H1 (cell line): ENCODE measurements at places on chromosomes 12 and 14. TPM values are rescaled to one million over a fixed set of nuclear protein-coding genes. Genes with fewer than 3 reads are reported as not detected.

SMCO3 gene
- not detected in 2 replicates for total RNA-seq

AP1G2 gene
- total RNA-seq: 70.1 and 70.9 TPM in 2 replicates

PLEKHD1 gene
- total RNA-seq: 0.48 and 0.67 TPM in 2 replicates

RNU4-1 gene
- total RNA-seq: 1,424 and 1,786 TPM in 2 replicates

OTX2 gene
- 33.9 and 37.6 TPM in 2 replicates for total RNA-seq

ANKRD33 gene
- total RNA-seq: 0.19 and 0.41 TPM in 2 replicates

TDP1 gene
- total RNA-seq: 58.1 and 69.9 TPM in 2 replicates

UTP20 gene
- total RNA-seq: 43.7 and 48.4 TPM in 2 replicates

DNA sequence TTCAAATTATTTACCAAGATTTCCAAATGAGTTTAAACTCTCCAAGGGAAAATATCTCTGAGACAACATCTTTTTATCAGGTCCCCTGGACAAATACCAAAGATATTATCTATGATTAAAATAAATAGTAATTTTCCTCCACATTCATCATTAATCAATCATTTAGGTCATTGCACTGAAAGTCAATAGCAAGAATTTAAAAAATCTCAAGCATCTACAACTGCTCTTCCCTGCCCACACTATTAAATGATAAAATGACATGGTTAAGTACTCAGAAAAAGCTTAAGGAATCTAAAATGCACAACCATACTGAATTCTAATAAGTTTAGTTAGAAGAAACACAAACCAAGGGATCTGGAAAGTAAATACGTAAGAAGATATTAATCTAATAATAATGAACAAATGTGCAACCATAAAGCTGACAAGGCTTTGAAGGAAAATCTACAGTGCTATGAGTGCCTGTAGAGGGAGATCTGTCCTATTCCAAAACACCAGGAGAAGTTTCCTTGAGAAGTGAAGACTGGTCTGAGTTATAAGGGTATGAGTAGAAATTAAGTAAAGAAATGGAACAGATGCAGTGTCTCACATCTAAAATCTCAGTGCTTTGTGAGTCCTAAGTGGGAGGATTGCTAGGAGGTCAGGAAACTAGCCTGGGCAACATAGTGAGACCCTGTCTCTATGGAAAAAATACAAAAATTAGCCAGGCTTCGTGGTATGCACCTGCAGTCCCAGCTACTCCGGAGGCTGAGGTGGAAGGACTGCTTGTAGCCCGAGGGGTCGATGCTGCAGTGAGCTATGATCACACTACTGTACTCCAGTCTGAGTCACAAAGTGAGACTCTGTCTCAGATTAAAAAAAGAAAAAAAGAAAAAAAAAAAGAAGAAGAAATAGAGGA lies 19.2 kb downstream of the INTS13 start:
- H3K36me3 ChIP-seq: peaks cover 21% of the 10 kb centered on the region
- H3K4me3 ChIP-seq: no peak overlapping the region
- H3K27me3 ChIP-seq: no peaks in the 10 kb centered on the region

DNA sequence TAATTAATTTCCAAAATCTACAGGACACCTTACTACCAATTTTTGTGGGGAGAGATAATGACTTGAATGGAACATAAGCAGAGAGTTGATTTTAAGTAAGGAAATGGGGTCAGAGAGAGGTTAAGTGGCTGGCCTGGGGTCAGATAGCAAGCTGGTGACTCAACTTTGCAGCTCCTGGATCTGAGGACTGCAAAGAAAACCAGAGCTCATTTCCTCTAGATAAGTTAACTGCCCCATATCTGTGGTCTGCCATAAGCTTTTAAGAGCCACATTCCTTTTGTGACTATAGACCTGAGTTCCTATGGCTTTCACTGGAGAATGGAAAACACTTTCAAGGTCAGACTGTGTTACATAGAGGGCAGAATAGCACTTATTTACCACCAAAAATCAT lies 201.2 kb upstream of the PRICKLE1 start:
- H3K27me3 ChIP-seq: no peaks in the 10 kb centered on the region
- H3K36me3 ChIP-seq: no peaks in the 10 kb centered on the region
- H3K27ac ChIP-seq: no peak overlapping the region
- H3K4me1 ChIP-seq: no peaks in the 10 kb centered on the region
- DNase-seq: no peak
- no peak overlapping the region for H3K4me3 ChIP-seq

- no peaks in the 10 kb centered on the region for H3K4me1 ChIP-seq
- DNase-seq: no peak
- no peaks in the 10 kb centered on the region for H3K27me3 ChIP-seq
- H3K4me3 ChIP-seq: no peak overlapping the region
- no peaks in the 10 kb centered on the region for H3K36me3 ChIP-seq
- H3K27ac ChIP-seq: no peak overlapping the region
Measured at GRCh38 chr12:28258998-28259397, 68.7 kb downstream of the CCDC91 start.

DNA sequence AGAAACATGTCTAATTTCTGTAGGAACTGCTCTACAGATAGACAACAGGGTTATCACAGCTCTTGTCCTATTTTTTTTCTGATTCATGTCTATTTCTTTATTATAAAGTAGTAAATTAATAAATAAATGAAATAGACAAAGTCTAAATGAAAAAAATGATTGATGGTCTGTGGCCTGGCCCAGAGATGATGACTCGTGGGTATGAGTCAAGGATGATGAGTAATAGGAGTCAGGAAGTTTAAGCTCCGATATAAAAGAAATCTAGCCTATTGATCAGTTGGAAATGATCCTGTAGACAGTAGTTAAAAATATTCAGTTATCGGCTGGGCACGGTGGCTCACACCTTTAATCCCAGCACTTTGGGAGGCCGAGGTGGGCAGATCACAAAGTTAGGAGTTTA lies 90.6 kb upstream of the RTL1 start:
- H3K36me3 ChIP-seq: no peaks in the 10 kb centered on the region
- H3K27me3 ChIP-seq: no peaks in the 10 kb centered on the region
- DNase-seq: no peak
- no peak overlapping the region for H3K27ac ChIP-seq
- H3K4me3 ChIP-seq: no peak overlapping the region
- no peaks in the 10 kb centered on the region for H3K4me1 ChIP-seq

DNA sequence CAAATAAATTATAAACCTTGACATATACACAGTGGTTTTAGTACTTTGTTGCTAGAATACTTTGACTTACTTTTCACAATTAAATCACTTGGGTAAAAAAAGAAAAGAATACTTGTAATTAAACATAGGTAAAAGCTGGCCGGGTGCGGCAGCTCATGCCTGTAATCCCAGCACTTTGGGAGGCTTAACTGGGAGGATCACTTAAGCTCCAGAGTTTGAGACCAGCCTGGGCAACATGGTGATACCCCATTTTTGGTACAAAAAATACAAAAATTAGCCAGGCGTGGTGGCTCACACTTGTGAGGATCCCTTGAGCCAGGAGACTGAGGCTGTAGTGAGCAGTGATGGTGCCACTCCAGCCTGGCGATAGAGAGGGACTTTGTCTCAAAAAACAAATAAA lies 7.8 kb downstream of the STX2 start:
- H3K4me1 ChIP-seq: peaks cover 5% of the 10 kb centered on the region
- no peak for DNase-seq
- H3K27me3 ChIP-seq: no peaks in the 10 kb centered on the region
- no peak overlapping the region for H3K4me3 ChIP-seq
- no peak overlapping the region for H3K27ac ChIP-seq

- H3K4me3 ChIP-seq: no peak overlapping the region
- no peak overlapping the region for H3K27ac ChIP-seq
Measured at GRCh38 chr14:103311171-103311997, 22.7 kb upstream of the EIF5 start.

DNA sequence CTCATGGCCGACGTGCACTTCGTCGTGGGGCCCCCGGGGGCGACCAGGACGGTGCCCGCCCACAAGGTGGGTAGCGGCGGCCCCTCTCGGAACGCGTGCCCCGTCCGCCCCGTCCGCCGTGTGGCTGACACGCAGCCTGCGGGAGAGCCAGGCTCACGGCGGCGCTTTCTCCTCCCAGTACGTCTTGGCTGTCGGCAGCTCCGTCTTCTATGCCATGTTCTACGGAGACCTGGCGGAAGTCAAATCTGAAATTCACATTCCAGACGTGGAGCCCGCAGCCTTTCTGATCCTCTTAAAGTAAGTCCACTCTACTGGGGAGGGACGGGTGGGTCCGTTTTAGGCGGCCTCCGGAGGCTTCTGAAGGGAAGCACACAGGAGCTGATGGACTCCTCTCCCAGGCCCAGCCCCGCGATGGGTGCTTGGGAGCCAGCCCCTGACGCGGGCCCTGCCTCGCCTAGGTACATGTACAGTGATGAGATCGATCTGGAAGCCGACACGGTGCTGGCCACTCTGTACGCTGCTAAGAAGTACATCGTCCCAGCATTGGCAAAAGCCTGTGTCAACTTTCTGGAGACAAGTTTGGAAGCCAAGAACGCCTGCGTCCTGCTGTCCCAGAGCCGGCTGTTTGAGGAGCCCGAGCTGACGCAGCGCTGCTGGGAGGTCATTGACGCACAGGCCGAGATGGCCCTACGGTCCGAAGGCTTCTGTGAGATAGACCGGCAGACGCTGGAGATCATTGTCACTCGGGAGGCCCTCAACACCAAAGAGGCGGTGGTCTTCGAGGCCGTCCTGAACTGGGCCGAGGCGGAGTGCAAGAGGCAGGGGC lies 1.1 kb downstream of the BTBD6 start:
- H3K27me3 ChIP-seq: 0 out of 2 replicates have a peak, but pooled peaks cover 3% of the 10 kb centered on the region
- no peak overlapping the region for H3K27ac ChIP-seq
- H3K4me1 ChIP-seq: no peaks in the 10 kb centered on the region; the same call in 1 of the 2 replicates
- no peaks in the 10 kb centered on the region; the same call in 1 of the 2 replicates for H3K36me3 ChIP-seq
- DNase-seq: no peak

DNA sequence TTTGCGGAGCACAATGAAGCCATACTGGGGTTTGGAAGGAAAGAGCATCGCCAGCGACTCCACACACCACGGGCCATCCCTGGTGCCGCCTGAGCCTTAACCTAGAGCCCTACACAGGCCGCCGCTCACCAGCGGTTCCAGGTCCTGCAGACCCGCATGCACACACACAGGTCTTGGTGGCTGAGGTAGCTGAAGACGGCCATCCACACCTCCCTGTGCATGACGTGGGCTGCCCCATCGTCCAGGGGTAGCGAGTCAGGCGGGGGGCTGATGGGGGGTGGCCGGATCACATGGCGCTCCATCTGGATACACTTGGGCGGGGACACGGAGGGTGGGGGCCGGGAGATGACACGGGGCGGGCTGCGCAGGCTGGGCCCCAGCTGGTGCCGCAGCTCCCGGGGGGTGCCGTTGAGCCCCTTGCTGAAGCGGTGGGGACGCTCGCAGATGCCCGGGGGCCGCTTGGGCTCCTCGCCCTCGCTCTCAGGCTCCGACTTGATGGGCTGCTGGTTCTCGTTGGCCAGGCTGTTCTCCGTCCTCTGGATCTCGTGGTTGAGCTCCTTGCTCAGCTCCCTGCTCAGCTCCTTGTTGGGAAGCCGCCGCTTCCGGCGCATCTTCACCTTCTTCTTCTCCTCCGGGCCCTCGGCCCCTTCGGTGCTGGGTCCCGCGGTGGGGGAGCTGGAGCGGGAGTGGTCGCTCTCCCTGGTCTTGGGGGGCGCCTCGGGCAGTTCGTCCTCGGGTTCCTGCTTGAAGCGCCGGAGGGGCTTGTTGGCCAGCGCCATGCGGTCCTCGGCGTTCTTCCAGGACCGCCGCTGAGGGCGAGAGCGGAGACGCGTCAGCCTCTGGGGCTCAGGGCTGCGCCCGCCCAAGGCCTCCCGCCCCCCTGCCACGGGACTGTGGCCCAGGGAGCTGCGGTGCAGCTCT lies 42.4 kb downstream of the RNF34 start:
- no peaks in the 10 kb centered on the region; the same call in 1 of the 2 replicates for H3K4me1 ChIP-seq
- H3K27me3 ChIP-seq: no peaks in the 10 kb centered on the region
- no peak for DNase-seq
- H3K4me3 ChIP-seq: no peak overlapping the region
- H3K36me3 ChIP-seq: peaks cover 28% of the 10 kb centered on the region

DNA sequence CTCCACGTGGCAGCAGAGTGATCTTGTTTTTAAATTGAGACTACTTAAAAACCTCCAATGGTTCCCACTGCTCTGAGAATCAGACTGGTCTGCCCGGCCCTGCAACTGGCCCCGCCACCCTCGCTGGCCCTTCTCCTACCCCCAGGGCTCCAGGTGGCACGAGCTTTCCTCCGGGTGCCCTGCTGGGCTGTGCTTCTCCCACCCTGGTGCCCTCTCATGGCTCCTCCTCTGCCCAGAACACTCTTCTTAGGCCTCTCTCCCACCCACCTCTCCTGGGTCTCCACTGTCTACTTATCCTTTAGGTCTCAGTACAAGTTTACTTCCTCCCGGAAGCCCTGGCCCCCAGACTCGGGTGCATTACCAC lies 26.5 kb downstream of the CCDC92 start:
- H3K4me1 ChIP-seq: no peaks in the 10 kb centered on the region
- no peak for DNase-seq
- peaks cover 9% of the 10 kb centered on the region; the same call in 1 of the 2 replicates for H3K27me3 ChIP-seq
- no peaks in the 10 kb centered on the region for H3K36me3 ChIP-seq

- H3K4me1 ChIP-seq: peaks cover 5% of the 10 kb centered on the region; the same call in 1 of the 2 replicates
- no peaks in the 10 kb centered on the region for H3K36me3 ChIP-seq
- no peaks in the 10 kb centered on the region for H3K27me3 ChIP-seq
- DNase-seq: no peak
Measured at GRCh38 chr12:26668230-26668629, 164.8 kb downstream of the ITPR2 start.

DNA sequence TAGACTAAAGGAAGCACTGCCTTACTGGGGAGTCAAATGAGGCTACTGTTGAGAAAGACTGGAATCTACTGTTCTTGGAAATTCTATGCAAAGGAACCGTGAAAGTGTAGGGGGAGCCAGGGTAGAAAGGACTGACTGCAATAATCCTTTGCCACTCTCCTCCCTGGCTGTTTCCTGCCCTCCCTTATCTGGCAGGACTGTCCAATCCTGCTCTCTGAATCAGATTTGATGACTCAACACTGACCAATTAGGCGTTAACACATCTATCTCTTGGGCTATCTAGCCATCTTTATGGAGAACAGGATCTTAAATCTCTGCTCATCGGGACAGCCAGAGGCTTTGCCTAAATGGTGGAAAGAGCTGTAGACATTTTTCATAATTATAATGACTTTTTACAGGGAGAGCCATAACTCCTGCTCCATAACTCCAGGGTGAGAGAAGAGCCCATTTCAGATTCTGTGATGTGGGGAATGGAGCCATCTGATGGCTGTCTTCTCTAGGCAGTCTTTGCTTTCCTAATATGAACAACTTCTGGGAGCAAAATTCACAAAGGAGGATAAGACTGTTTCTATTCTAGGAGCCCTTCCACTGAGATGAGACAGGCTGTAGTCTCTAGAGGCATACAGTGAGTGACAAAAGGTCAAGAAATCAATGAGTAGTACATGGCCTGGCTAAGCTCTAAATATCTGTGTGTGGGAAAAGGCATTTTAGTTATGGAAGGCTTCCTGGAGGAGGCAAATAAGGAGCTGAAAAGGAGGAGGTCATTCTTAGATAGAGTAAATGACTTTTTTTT lies 68.9 kb upstream of the CISTR start:
- H3K27ac ChIP-seq: no peak overlapping the region
- H3K27me3 ChIP-seq: no peaks in the 10 kb centered on the region
- no peak overlapping the region for H3K4me3 ChIP-seq
- no peaks in the 10 kb centered on the region for H3K4me1 ChIP-seq
- H3K36me3 ChIP-seq: no peaks in the 10 kb centered on the region

- H3K4me3 ChIP-seq: peak overlapping the region; percentile 20
- peaks cover 2% of the 10 kb centered on the region for H3K4me1 ChIP-seq
- H3K36me3 ChIP-seq: no peaks in the 10 kb centered on the region
- H3K27ac ChIP-seq: no peak overlapping the region
- no peaks in the 10 kb centered on the region for H3K27me3 ChIP-seq
Measured at GRCh38 chr14:64294672-64295413, 672 bp upstream of the ESR2 start.

- no peak overlapping the region for H3K27ac ChIP-seq
- H3K27me3 ChIP-seq: no peaks in the 10 kb centered on the region
- H3K4me3 ChIP-seq: no peak overlapping the region
- no peaks in the 10 kb centered on the region for H3K36me3 ChIP-seq
- H3K4me1 ChIP-seq: no peaks in the 10 kb centered on the region
Measured at GRCh38 chr12:121124402-121125109, 8.1 kb upstream of the P2RX7 start.
